ENCODE measurements at places on chromosomes 3 and 15.

DNA sequence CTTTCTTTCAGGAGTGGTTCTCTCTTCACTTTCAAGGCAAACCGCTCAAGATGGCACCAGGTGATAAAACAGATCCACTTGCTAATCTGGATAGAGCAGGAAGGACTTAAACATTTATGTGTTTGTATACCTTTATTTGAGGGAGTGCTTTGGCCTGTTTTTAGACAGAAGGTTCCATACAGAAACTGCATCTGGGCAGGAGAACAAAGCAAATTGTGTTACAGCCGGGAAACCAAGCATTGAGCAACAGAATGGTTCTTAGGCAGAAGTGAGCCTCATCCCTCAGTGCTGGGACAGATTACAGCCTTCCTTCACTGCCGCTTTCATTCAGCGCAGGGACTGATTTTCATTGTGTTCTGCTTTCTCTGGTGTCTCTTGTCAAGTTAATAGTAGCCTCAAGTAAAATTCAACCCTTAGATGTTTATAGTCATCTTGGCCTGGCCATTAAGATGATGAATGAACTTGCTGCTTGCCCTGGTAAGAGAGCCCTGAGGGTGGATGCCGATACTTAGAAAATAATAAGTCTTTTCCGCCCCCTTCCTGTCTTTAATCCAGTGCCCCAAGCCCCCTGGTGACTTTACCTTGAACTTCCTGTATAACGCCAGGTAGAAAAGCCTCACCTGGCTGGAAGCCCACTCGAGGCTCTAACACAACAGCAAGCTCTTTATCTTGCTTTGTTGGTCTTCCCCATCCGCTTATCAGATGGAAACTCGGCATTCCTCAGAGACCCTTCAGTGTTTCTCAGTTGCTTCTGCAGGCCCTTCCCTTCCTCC, 168.0 kb upstream of the CTDSPL start:
- no peak for DNase-seq

DNA sequence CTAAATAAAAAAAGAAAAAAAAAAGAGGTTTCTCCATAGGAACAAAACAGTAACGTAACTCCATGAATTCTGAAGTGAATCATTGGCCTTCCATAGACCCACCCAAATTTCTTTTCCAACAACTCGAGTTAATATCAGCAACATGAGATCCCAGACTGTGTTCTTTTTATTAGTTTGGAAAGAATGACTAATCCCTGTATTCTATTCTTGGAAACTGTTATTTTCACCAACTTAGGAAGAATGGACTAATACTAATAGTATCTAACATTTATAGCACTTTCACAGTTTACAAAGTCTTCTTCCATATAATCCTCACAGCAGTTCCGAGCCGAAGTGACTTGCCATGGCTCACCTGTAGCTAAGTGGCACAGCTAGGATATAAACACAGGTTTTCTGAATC, 72.7 kb upstream of the SLC4A7 start:
- DNase-seq: no peak

- DNase-seq: no peak
Measured at GRCh38 chr3:4741404-4742307, 237.6 kb upstream of the BHLHE40 start.

GRCh38 chr15:32739522-32740063, 21.8 kb downstream of the GREM1 start:
- no peak for DNase-seq

GRCh38 chr15:62795171-62795570, 247.4 kb upstream of the TPM1 start:
- DNase-seq: no peak

DNA sequence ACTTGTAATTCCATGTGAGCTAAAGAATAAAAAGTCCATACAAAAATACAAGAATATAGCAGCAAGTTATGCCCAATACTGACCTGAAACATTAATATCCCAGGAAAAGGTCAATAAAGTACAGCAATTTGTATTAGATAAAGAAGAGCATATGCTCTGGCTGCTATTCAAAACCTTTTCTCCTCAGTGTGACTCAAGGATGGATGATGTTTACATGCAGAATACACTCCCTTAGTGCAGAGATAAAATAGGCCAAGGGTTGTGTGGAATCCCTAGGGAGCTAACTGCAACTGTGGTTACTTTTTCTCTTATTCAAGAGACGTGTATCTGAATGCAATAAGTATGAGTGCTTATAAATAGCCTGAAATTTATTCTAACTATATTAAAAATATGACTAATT, 78.7 kb downstream of the SLC9A9 start:
- DNase-seq: no peak

GRCh38 chr15:59321000-59321689, 51.5 kb downstream of the MYO1E start:
- DNase-seq: no peak

GRCh38 chr3:86228101-86228500, 762.8 kb downstream of the VGLL3 start:
- DNase-seq: no peak

DNA sequence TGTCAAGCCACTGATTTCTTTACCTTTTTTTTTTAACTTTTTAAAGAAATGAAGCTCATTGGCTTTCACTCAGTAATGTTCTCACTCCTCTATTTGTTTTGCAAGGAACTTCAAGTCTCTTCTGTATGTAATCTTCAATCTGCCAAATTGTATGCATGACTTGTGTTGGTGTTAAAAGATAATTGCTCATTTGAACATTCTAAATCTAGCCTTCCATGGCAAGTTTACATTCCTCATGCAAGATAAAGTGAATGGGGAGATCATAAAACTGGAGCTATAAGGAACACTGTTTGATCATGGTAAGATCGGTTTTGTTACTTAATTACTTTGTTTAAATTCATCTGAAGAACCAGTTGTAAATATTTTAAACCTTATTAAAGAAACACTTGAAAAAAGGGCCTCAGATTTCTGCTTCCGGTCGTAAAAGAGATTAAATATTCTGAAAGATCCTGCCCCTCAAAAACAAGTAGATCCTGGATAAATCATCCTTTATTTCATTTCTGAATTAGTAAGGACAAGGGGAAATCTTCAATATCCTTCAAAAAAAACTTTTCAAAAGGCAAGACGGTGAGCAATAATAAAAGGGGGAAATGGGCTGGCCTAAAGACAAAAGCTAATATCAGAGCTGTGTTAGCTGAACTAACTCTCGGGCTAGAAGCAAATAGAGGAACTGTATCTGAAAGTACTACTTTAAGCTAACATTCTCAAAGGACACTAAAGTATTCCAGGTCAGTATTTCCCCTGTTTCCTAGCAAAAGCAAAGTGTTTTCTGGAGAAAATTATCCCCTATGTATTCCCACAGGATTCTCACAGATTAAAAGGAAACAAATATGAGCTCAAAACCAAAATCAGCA, 107.0 kb upstream of the ATP11B start:
- no peak for DNase-seq

- no peak for DNase-seq
Measured at GRCh38 chr3:133376810-133377209, 23.0 kb upstream of the BFSP2 start.

- no peak for DNase-seq
Measured at GRCh38 chr3:82085851-82086475, 324.5 kb upstream of the GBE1 start.

DNA sequence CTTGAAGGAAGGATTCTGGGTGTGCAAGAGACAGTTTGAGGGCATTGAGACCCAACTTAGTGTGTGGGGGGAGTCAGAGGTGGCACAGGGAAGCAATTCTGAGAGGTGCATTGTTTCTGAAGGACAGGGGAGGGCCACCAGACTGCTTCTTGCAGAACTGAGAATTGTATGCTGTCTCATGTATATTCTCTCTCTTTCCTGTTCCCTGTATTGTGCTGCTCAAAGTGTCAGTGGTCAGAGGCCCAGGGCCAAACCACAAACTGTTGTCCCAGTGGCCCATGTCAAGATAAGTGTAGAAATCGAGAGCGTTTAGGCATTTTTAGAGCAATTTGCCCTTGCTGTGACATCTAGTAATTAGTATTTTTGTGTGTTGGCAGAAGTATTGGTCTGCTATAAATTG, 567.1 kb downstream of the EDEM1 start:
- DNase-seq: no peak

DNA sequence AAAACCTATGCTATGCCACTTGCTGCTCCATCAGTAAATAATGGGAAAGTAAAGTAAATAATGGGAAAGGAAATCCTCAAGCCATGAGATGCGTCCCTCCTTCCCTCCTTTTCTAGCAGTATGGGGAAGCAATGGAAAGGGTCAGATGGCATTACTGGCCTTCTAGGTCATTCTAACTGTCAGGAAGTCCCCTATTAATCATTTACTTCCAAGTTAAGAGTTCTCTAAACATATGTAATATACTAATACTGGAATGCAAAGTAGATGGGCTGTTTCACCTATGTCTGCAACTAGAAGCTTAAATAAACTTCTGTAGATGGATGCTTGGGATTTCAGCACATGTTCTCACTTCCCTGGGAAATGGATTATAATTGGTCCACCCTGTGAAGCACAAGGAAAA, 55.9 kb downstream of the MDFIC2 start:
- no peak for DNase-seq

GRCh38 chr3:17891139-17891856, 148.9 kb upstream of the TBC1D5 start:
- no peak for DNase-seq

GRCh38 chr15:36757189-36757814, 177.9 kb downstream of the CDIN1 start:
- no peak for DNase-seq

GRCh38 chr15:52031556-52031955, 12.5 kb downstream of the MAPK6 start:
- DNase-seq: no peak

DNA sequence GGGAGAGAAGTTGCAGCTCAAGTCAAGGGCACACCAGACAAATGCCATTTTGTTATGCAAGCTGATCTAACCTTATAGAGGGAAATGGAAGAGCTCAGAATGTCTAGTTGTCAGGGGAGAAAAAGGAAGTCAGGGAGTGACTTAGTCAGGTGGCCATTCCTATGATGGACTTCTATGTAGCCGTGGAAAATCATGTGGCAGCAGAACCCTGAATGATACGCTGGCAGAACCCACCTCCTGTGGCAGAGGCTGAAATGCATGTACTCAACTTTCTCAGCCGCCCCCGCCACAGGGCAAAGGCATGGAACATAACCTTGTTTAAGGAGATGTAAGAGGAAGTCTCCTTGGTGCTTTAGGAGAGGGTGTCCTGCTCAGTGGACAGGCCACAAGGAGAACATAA, 37.7 kb upstream of the PARL start:
- DNase-seq: no peak

DNA sequence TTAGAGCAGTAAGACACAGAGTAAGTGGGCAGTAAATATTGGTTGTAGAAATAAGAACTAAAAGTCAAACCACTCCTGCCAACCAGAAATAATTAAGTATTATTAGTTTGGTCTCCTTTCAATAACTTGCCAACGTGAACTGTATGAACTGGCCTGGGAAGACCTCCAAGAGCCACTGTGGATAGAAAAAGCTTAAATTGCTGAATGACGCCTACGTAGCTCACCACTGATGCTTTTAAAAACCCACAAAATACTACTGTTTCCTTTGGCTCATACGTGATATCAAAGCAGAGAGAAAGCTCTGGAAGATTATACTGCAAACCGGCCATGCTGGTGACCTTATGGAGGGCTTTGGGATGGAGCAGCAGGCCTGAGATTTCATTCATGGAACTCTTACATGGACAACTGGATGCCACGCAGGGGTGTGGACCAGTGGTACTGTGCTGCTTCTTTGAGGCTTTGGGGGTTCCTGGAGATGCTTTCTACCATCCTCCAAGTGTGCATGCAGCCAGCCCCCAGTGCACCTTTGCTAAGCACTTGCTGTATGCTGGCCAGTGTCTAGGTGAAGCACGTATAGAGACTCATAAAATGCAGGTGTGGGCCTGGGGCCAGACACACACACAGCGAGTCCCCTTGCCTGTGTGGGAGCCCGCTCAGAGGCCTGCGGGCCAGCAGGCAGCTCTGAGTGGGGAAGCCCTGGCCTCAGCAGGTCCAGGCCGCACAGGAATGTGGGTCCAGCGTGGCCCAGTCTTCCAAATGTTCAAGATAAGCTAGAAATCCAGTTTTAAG, 66.8 kb downstream of the ABTB1 start:
- no peak for DNase-seq

GRCh38 chr15:30927148-30927761, 23.5 kb downstream of the FAN1 start:
- no peak for DNase-seq

- DNase-seq: no peak
Measured at GRCh38 chr3:42668413-42668760, 14.9 kb downstream of the ZBTB47 start.

- DNase-seq: no peak
Measured at GRCh38 chr3:128603811-128604775, 46.5 kb downstream of the RPN1 start.

GRCh38 chr15:52737720-52738119, 52.4 kb downstream of the ONECUT1 start:
- no peak for DNase-seq

DNA sequence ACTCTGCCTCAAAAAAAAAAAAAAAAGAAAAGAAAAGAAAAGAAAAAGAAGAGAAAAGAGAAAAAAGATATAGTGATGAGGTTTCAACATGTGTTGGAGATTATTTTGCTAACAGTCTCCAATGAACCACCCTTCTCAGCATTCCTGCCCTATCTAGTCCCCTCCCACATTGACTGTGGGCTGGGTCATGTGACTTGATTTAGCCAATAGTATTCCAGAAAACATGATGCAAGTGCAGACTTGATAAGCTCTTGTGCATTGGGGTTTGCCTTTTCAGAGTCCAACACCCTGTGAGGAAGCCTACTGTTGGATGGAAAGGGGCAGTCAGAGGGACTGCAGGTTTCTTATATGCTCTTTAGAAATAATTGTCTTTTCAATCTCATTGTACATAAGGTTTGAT, 37.8 kb upstream of the MED12L start:
- DNase-seq: no peak

DNA sequence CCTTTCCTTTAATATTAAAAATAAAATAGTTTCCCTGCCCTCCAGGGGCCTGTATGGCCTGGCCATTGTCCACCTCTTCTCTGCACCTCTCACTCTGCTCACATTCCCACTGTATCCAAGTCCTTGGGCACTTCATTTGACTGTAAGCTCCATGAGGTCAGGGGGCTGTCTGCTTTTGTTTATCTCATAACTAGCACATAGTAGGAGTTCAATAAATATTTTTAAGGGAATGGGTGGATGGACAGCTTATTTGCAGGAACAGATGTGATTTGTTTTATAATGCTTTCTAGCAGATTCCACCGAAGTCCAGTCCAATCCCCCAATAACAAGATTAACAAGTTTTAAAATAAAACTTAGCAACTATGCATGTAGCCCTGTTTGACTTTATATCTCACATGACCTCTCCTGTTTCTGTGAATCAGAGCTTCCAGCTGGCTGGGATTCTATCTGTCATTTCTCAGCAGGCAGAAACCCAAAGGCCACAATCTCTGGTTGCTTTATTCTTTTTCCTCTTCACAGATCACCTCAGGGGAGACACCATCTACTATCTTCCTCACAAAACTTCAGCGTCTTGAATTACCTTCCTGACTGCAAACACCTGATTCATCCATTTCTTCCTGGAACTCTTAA, 123.0 kb upstream of the NR2F2 start:
- DNase-seq: no peak

Data from substantia nigra (tissue), 51 donors.